ENCODE measurements at places on chromosomes 3 and 15. TPM values are rescaled to one million over a fixed set of nuclear protein-coding genes. Genes with fewer than 3 reads are reported as not detected.

The EPHB3 gene
- total RNA-seq, result not detected

The ACKR4 gene
- not detected for total RNA-seq

The CLRN1 gene
- not detected for total RNA-seq

The SNTN gene
- total RNA-seq, result not detected

The FETUB gene
- not detected for total RNA-seq

The CD200R1 gene
- 9.5 TPM for total RNA-seq

The SATB1 gene
- total RNA-seq, result 436 TPM

The CLDN16 gene
- total RNA-seq, result not detected

The LZTFL1 gene
- 9.6 TPM for total RNA-seq

The GOLGA8H gene
- not detected for total RNA-seq

The GPR87 gene
- total RNA-seq, result not detected

The DLL4 gene
- not detected for total RNA-seq

The MORC1 gene
- not detected for total RNA-seq

The ZNF660 gene
- 1.9 TPM for total RNA-seq

The GP5 gene
- total RNA-seq, result 12.8 TPM

The PFN2 gene
- total RNA-seq, result 23.4 TPM

The ZMYND10 gene
- 3.6 TPM for total RNA-seq

The SLC22A13 gene
- total RNA-seq, result 1.0 TPM

The SEMA4B gene
- 19.8 TPM for total RNA-seq

The GOLGA6L9 gene
- 7.4 TPM for total RNA-seq

The BBS4 gene
- 27.0 TPM for total RNA-seq

The ARHGEF26 gene
- 0.22 TPM for total RNA-seq

The SCN11A gene
- total RNA-seq, result 0.47 TPM

The ZNF80 gene
- total RNA-seq, result 2.5 TPM

The MESP2 gene
- not detected for total RNA-seq

The CCNDBP1 gene
- total RNA-seq, result 143 TPM

The CCDC174 gene
- total RNA-seq, result 47.1 TPM

The ITGA11 gene
- total RNA-seq, result 0.11 TPM

The OIP5 gene
- total RNA-seq, result 7.0 TPM

The TBC1D21 gene
- total RNA-seq, result not detected

The SPTSSB gene
- not detected for total RNA-seq

Measured in naive thymus-derived CD8-positive, alpha-beta T cell (primary cell).